ENCODE measurements at places on chromosomes 1 and 21.

- no peak for DNase-seq
Measured at GRCh38 chr1:110007046-110007830, 22.7 kb downstream of the AHCYL1 start.

DNA sequence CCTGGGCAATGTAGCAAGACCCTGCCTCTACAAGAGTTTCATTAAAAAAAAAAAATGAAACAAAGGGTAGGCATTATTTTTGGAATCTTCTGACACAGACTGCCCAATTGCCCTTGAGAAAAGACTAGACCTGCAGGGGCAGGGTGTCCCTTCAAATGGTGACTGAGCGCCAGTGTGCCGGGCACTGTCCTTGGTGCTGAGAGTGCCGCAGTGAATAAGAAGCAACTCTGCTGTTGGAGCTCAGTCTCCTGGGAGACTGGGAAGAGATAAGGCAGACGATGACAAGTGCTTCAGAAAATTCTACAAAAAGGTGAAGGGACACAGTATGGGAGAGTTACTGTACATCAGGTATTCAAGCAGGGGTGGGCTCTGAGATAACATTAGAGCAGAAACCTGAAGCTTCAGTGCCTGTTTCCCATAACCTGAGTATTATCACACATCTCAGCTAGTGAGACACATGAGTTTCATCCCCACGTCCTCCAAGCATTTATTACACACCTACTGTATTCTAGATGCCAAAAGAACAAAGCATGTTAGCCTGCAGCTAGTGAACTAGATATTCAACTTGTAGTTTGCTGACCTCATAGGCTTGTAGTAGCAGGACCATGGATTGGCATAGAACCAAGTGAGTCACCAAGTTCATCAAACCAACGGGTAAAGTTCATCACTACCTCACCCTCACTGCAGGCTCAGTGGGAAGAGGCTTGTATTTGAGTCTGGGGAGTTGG lies 18.4 kb upstream of the RPL11 start:
- DNase-seq = no peak

DNA sequence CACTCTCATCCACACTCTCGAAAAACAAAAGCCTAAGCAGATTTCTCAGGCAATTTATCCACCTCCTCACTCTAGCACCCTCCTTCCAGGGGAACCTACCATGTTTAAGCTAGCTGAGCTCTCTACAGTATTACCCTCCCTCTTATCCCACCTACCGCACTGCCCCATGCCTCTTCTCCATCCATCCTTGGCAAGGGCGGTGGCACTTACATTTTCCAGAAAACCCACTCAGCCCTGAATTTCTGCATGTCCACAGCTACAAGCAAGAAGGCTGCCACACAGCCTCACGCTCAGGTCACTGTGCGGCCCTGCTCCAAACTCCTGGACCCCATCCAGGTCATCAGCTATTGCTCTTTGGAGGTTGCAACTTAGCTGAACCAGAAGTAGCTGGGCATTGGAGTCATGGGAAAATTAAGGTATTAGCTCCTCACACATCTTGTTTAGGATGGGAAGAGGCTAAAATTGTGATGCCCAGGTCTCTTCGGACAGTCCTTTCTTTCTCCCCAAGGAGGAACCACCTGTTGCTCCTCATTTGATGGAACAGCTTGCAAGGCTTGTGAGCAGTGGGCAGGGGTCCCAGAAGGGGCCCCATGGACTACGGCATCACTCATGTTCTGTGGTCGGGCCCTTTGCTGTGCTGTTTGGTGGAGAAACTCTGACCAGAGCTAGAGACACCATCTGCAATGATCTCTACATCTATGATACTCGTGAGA lies 1.1 kb downstream of the KLHDC9 start:
- DNase-seq = no peak

- DNase-seq = no peak
Measured at GRCh38 chr1:56129837-56130236, 449.5 kb downstream of the PLPP3 start.

DNA sequence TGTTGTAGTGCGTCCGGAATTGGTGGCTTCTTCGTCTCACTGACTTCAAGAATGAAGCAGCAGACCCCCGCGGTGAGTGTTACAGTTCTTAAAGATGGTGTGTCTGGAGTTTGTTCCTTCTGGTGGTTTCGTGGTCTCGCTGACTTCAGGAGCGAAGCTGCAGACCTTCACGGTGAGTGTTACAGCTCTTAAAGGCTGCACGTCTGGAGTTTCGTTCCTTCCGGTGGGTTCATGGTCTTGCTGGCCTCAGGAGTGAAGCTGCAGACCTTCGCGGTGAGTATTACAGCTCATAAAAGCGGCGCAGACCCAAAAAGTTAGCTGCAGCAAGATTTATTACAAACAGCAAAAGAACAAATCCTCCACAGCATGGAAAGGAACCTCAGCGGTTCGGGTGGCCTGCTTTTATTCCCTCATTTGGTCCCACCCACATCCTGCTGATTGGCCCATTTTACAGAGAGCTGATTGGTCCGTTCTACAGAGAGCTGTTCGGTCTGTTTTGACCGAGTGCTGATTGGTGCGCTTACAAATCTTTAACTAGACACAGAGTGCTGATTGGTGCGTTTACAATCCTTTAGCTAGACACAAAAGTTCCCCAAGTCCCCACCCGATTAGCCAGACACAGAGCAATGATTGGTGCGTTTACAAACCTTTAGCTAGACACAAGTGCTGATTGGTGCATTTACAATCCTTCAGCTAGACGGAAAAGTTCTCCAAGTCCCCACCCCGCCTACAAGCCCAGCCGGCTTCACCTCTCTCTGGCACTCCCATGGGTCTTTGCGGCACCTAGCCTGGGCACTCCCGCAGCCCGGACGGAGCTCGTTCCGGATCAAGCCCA lies 49.6 kb upstream of the KRTAP19-8 start:
- DNase-seq = no peak

GRCh38 chr1:53896635-53897229 lies 2.7 kb downstream of the DIO1 start:
- no peak for DNase-seq

DNA sequence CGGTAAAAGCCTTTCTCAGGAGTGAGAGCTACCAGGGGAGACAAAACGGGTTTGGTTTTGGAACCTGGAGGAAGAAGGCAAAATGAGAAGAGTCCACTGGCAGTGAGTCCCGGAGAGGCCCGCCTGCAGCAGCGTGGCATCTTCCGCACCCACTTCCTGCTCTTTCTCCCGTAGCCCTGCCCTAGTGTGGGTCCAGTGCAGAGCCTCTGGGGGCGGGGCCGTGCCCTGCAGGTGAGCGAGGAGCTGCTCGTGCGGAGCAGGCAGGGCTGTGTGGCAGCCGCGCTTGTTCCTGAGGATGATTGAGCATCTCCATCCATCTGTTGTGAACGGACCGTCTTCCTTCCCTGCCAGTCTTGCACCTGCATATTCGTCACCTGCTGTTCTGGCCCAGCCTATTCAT lies 66.5 kb downstream of the PEX14 start:
- no peak for DNase-seq

DNA sequence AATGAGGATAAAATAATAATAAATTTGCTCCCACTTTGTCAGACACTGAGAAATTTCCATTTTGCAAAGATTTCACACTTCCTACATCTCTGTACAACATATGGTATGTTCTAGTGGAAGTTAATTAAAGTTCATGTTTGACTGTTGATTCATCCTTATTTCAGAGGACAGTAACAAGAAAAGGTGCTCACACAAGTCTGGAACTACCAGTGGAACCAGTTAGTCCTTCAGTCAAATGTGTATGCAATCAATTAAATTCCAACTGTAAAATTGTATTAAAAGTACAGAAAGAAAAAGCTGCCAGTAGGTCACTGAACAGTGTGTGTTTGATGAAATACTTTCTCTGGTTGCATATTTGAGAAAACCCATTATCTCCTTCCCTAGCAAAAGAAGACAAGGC lies 496.0 kb upstream of the PKN2 start:
- DNase-seq = no peak

DNA sequence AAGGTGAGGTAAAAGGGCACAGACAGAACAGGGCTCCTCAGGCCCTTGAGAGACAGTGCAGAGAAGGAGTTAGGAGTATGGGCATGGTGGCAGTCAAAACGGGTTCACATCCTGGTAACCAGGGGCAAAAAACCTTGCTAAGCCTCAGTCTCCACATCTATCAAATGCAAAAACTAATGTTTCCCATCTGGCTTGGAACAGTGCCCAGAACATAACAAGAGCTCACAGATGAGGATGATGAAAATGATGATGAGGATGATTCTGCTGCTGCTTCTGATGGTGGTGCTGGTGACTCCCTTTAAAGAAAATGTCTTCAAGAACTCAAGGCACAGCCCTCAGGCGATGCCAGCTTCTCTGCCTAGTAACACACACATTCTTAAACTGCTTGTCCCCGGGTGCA lies 24.1 kb downstream of the HHIPL2 start:
- no peak for DNase-seq

- DNase-seq = no peak
Measured at GRCh38 chr1:85495556-85495955, 30.6 kb upstream of the DDAH1 start.

DNA sequence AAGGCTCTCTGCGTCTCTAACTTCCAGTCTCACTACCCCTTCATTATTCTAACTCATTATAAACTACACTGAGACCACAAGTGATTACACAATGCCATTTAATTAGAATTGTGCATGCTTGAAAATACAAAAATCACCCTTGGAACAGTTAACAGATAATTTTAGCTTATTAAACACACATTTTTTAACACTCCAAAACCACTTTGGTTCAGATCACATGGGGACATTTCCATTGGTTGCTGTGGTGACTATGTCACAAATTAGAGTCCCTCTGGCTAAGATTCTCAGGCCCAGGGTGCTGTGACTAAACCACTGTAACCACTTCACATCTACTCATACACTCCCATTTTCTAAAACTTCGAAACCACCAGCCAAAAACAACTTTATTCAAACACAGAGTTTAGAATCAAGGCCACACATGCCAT lies 43.0 kb downstream of the JAK1 start:
- peak; percentile 37 for DNase-seq

DNA sequence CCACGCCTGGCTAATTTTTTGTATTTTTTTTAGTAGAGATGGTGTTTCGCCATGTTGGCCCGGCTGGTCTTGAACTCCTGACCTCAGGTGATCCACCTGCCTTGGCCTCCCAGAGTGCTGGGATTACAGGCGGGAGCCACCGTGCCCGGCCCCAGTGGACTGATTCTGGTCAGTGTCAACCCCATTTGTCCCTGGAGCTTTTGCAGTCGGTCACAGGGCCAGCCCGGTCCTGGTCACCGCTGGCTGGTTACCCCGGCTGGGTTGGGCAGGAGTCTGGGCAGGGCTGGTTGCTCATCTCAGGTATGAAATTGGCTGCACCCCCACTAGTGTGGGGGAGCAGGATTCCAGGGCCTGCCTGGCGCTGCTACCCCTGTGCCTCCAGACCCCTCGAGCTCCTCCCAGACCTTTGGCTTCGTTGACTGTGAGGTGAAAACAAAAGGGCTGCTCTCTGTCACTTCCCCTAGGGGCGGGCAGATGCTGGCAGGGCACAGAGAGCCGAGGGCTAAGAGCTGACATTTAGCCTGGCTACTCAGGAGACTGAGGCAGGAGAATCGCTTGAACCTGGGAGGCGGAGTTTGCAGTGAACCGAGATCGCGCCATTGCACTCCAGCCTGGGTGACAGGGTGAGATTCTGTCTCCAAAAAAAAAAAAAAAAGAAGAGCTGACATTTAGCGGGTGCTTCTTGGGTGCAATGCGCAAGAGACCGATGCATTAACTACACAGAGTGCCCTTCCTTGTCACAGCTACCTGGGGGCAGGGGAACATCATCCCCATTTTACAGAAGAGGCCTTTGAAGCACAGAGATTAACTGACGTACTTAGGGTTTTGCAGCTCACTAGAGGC lies 10.6 kb downstream of the TNFRSF1B start:
- no peak for DNase-seq

- DNase-seq = no peak
Measured at GRCh38 chr1:178086294-178086693, 7.6 kb upstream of the RASAL2 start.

DNA sequence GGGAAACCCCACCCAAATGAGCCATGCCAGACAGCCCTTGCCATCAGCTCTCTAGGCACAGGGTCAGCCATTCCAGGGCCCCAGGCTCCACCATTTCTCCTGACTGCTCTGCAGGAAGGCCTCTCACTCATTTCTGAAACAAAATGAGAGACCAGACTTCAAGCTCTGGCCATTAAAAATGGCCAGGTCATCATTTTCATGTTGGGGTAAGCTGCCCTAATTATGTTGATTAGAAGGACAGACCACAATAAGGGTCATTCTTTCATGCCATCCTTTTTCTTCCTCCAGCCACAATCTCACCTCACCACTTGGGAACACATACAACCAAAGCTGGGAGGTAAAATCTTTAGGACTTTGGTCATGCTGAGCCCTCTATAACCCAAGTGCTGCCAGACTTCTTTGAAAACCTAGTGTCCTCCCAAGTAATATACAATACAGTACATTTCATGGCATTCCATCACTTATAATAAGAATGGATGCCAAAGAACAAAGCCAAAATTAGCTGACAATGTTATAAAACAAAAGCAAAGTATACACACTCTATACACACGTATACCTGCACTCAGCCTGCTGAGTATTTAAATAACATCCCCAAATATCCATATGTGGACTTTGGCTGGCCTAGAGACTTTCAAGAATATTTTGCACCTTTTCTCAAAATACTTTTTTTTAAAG lies 22.4 kb upstream of the RBBP5 start:
- DNase-seq = no peak

All from CD4-positive, alpha-beta T cell treated with Interleukin-21 for 1 hour (primary cell).